ENCODE measurements at places on chromosomes 2 and 18.

DNA sequence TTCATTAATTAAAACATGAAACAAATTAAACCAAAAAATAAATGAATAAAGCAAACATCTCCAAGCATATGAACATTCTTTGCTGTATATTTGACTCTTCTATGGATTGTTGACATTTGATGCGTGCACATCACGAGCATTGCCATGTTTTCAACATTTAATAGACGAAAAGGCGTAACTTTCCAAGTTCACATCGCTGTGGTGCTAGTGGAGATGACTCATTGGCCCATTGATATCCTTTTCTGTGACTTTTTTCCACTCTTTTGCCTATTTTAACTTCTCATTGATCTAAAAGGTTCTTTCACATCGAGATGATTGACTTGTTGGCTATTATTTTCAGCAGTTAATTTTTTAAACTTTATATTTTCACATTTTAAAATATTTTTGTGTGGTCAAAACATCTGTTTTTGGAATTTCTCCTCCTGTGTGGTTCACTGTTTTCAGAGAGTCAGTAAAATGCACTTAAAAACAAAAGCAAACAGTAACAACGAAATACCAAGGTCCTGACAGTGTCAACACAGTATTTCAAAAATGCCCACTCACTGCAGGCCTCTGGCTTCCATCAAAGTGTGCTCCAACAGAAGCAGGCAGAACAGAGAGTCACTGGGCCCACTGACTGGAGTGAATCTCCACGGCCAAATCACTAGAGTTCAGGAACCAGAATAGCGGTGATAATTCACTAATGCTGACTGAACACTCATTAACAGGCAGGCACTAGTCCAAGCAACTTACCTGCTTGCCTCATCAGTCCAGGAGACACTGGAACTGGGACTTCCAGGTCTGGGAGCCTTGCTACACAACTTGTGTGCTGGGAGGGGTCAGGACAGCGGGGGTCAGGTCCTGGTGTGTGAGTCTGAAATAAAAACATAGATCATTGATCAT is 372.2 kb upstream of the SMIM21 start:
- DNase-seq: no peak

- no peak for DNase-seq
These were observed 95.7 kb downstream of the B3GNT2 start for GRCh38 chr2:62291517-62292137.

GRCh38 chr18:8818982-8819381 is 113.6 kb downstream of the MTCL1 start:
- DNase-seq: no peak

DNA sequence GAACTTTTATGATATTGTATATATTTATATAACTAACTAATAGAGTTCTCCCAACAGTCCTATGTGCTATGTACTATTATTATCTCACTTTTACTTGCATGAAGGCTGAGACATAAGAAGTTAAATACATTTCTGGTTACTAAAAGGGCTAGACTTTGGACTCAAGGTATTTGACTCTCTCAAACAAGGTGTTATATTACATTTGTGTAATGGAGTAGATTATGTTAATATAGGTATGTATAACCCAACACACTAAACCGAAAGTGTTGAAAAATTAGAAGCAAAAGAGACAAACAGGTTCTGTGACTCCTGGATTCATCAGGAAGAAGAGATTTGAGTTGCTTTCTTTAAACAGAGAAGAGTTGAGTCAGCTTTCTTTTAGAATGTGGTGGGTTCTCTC is 733.6 kb upstream of the ZEB2 start:
- DNase-seq: no peak

DNA sequence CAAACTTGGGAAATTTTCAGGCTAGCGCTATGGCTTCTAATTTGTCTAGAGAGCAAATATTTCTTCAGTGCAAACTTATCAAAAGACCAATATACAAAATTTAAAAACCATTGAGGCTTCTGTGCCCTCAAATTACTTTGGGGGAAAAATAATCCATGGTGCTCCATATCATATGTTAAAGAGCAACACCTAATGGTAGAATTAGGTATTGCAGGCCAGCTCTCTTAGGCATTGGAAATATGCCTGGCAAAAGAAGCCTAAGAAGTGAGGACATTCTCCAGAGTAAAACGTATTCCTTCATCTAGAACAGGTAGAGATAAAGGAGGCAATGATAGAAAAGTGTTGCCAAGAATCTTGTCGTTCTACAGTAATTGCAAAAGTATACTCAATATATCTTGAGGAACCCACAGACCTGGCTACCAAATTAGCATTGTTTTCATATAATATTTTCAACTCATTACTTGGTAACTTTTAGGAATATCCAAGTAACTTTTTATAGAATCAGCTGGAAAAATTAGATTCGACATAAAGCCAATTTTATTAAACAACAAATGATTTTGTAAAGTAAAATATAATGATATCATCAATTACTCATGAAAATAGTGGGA is 401.1 kb downstream of the BCL11A start:
- peak; percentile 30 for DNase-seq

Data from K562 (cell line).